NCI-H1092 treated with DMSO at 0.1 percent for 48 hours (cell line): ENCODE measurements at places on chromosomes 11 and 22.

GRCh38 chr11:120660024-120660565 lies 148.5 kb downstream of the GRIK4 start:
- DNase-seq = no peak

DNA sequence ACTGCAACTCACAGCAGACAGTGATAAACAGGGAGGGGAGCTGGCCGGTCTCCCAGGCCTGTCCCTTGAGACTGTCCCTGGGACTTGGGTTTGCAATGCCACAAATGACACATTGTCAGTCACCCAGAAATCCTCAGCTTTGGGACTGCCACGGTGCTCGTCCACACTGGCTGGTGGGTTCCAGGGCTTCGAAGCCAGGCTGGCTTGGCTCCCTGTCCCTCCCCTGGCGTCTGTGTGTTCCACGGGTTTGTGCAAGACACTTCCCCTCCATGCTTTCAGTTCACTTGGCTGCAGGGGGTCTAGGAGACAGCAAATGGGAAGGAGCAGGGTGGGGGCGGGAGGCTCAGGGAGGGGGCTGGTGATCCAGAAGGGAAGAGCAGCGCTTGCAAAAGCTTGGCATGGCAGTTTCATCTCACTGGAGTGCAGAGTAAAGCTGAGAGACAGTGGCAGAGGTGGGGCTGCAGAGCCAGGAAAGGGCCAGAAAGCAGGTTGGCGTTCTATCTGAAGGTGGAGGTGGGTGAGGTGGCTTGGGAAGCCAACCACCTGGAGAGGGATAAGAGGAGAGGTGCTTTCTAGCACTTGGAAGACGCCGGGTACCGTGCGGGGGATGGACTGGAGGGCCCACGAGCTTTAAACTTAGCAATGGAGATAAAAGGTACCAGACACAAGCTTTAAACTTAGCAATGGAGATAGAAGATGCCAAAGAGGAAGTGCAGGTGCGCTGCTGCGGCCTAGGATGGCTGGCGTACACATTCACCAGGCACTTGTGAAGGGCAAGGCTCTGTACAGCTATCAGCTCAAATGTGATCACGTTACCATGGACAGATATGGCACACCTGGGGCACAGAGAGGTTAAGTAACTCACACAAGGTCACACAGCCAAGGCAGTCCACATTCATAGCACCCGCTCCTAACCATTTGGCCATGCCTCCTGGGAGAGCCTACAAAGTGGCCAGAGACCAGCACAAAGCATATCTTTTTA lies 86.4 kb upstream of the SHISAL1 start:
- no peak for DNase-seq

DNA sequence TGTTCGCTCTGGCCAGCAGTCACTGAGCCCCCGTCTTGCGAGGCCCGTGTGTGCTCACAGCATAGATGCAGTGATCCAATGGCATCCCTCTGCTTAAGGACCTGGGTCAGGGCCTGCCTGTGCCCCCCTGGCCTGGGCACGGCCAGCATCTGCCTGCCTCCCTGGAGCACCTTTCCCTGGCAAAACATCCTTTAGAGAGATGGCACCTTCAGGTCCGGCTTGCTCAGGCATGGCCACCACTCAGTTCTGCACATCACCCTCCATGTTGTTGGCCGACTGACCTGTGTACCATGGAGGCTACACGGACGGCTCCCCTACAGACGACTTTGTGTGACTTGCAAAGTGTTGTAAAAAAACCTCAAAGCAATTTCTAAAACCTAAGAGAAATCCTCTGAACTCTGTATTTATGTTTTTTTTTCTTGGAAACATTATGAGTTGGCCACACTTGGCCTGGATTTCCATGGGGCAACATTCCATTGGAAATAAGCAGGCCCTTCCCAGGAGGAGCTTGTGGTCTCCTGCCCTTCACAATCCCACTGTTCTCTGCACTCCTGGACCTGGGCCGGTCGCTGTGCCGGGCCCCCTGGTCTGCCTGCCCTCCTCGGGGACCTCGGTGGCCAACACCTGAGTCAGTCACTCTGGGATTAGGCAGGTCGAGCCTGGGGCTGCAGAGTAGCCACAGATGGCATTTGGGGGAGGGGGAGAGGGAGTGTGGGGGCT lies 592.4 kb downstream of the TBC1D22A start:
- DNase-seq = no peak

- DNase-seq = peak; percentile 90
These were observed 19.8 kb upstream of the PLET1 start for GRCh38 chr11:112280268-112281126.

DNA sequence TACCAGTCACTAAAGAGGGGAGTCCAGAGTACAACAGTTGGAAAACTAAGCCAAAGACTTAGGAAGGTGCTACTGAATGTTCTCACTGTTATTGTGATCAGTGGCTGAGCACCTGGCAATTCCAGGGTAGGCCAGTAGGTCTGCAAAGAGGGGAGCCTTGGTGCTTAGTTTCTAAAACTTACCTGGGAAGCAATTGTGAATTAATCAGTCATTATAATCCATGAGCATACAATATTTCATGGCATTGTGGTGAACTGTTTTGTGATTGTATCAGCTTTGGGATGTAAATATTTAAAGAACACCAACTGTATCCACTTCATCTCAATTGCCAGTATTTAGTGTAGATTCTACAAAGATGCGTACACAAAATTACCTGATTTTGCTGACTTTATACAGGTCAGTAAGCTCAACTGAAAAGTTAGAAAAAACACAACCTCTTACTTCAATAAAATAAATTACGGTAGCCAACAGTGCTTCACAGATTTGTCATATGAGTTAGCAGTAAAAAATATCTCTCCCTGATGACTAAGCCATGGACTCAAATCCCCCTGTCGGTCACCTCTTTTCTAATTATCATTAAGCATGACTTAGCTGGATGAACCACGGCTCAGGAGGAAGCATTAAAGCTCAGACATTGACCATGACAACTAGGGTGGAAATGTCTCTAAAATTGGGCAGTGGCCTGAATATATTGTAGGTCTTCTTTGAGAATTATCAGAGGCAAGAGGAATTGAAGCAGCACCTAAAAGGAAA lies 30.8 kb upstream of the SORL1 start:
- no peak for DNase-seq

DNA sequence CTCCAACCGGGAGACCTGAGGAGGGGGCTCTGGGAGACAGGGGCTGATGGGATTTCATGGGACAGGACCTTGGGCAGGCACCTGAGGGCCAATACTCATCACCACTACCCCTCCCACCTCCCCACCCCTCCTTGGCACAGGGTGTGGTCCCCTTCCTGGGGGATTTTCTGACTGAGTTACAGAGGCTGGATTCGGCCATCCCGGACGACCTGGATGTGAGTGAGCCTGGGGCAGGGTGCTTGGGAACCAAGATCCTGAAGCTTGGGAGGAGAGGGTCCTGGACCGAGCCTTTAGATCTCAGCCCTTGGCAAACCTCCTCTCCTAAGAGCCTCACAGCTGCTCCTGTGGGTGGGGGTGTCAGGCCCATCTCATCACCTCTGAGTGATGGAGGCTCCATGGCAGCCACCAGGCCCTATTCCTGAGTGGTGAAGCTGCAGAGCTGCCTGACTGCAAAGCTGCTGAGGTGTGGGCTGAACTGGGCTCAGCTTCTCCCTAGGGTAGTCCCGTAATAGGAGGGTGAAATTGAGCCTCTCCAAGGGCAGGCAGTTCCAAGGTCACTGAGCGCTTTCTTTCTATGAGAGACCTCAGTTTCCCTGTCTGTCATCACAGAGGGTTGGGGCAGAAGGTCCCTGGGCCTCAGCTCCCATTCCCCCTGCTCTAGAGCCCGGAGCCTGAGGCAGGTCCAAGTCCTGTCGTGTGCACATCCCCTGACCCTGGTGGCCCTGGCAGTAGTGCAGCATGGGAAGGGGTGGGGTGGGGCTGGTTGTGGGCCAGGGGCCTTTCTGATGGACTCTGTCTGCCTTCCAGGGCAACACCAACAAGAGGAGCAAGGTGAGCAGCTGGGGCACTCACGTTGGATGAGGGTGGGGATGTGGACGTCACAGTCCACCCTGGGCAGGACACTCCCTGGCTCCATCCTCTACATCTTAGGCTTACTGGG lies 6.5 kb downstream of the RGL4 start:
- DNase-seq = no peak

- no peak for DNase-seq
These were observed 229.7 kb downstream of the FAM76B start for GRCh38 chr11:95559899-95560298.

GRCh38 chr11:44593251-44593650 lies 27.8 kb downstream of the CD82 start:
- DNase-seq = no peak

GRCh38 chr11:106496677-106497076 lies 419.2 kb downstream of the AASDHPPT start:
- DNase-seq = no peak

GRCh38 chr22:47836957-47837356 lies 1074.5 kb downstream of the TBC1D22A start:
- no peak for DNase-seq

- peak; percentile 62 for DNase-seq
These were observed 15.8 kb upstream of the EHD1 start for GRCh38 chr11:64894070-64894811.

DNA sequence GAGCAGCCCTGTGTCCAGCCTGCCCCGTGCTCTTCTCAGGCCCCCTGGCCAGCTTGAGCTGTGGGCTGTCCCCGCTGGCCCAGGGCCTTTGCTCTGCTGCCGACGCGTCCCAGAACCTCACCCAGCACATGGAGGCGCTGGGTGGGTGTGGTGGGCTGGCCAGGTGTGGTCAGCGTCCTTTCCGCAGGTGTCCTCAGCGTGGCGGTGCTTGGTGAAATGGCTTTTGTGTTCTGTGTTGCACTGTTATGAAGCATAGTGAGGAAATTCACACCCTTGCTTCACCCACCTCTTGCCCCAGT lies 37.4 kb downstream of the GRAMD4 start:
- DNase-seq = no peak

- DNase-seq = no peak
These were observed 4.9 kb downstream of the GRK3 start for GRCh38 chr22:25569361-25569760.

- no peak for DNase-seq
These were observed 1.3 kb upstream of the RFPL2 start for GRCh38 chr22:32205974-32206773.

GRCh38 chr11:134524896-134525845 lies 113.1 kb upstream of the B3GAT1 start:
- no peak for DNase-seq

DNA sequence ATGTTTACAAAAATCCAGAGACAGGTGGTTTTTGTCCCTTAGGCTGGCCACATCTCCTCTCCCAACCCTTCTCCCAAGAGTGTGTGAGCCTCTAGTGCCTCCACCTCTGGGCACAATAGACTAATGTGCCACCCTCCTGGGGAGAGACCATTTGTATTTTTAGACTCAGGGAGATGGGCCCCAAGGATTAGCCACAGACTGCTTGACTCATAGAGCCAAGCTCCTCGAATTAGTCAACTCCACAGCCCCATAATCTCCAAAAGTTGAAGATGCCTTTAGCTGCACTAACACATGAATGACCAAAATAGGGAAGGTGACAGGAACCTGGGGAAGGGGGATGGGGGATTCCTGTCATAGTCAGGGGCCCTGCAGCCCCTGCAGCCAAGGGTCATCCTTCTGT lies 53.0 kb upstream of the LRRC32 start:
- no peak for DNase-seq

- DNase-seq = no peak
These were observed 71.9 kb downstream of the LDLRAD3 start for GRCh38 chr11:36015799-36016198.

- DNase-seq = no peak
These were observed 10.3 kb downstream of the CD81 start for GRCh38 chr11:2387266-2387987.

- no peak for DNase-seq
These were observed 3.6 kb downstream of the SLC43A1 start for GRCh38 chr11:57511741-57512430.

- no peak for DNase-seq
These were observed 117.5 kb downstream of the SPATA19 start for GRCh38 chr11:133727774-133728173.

DNA sequence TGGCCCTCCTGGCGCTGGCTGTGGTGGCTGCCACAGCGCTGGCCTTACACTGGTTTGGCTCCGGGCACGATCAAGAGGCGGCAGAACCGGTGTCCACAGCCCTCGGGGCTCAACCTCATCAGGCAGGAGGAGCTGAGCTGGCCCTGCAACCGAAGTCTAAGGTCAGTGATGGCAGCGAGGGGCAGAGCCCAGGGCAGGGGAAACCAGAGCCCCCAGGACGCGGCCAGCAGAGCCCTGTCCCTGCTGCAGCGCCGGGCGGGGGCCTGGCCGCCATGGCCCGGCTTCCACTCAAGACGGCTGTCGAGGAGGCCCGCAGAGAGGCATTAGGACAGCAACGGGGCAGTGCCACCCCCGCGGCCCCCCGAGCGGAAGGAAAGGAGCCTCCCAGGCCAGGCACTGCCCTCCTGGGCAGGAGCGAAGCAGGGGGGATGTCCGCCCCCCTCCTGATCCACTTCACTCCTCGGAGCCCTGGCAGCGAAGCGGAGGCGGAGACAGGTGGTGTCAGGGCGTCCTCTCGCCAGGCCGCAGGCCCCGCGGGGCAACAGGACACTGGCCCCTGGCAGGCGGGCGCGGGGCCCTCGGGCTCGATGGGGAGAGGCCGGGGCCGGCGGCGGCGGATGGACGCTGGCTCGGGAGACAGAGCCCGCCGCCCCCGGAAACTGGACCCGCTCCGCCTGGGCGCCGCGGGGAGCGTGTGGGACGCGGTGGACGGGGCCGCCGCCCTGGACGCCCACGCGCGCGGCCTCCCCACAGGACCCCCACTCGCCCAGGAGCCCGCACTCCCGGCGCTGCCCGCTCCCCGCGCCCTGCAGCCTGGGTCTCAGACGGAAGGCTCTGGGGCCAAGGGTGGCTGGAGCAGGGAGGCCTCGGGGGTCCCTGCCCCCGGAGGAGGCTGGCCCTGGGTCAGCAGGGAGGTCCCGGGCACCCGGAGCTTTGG lies 895 bp downstream of the KLHDC7B start:
- DNase-seq = no peak

GRCh38 chr11:82750643-82751139 lies 17.0 kb upstream of the FAM181B start:
- DNase-seq = no peak

GRCh38 chr11:2369320-2369719 lies 7.8 kb upstream of the CD81 start:
- no peak for DNase-seq

- no peak for DNase-seq
These were observed 148.5 kb upstream of the HSD17B12 start for GRCh38 chr11:43532041-43532440.

DNA sequence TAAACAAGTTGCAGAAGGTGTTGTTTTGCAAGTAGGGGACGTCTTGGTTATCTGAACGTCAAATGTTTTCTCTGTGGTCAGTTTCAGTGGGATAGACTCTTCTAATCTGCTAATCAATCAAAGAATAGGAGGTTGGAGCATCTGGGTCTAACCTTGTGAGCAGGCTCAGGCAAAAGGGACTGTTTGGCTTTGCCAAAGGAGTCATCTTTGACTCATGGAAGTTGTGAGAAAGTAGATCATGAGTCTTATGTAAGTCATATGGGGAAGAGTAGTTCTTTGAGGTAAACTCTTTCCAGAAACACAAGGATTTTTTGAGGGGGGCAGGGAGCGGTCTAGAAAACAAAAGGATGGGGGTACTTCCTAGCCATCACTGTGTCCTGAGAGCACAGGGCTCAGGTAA lies 27.1 kb upstream of the TOP3B start:
- DNase-seq = no peak
